ENCODE measurements at places on chromosomes 7 and 10. TPM values are rescaled to one million over a fixed set of nuclear protein-coding genes. Genes with fewer than 3 reads are reported as not detected.

GRCh38 chr10:132406181-132406580 lies 9.2 kb downstream of the PWWP2B start:
- peaks cover 8% of the 10 kb centered on the region for H3K4me1 ChIP-seq
- H3K36me3 ChIP-seq, result peaks cover 1% of the 10 kb centered on the region
- no peak for DNase-seq
- H3K27me3 ChIP-seq, result no peaks in the 10 kb centered on the region
- no peak overlapping the region for H3K27ac ChIP-seq

- H3K4me3 ChIP-seq, result no peak overlapping the region
- no peaks in the 10 kb centered on the region for H3K4me1 ChIP-seq
- H3K27me3 ChIP-seq, result peaks cover 35% of the 10 kb centered on the region
- DNase-seq, result no peak
These were observed 147.7 kb upstream of the AKR1E2 start for GRCh38 chr10:4678023-4678950.

DNA sequence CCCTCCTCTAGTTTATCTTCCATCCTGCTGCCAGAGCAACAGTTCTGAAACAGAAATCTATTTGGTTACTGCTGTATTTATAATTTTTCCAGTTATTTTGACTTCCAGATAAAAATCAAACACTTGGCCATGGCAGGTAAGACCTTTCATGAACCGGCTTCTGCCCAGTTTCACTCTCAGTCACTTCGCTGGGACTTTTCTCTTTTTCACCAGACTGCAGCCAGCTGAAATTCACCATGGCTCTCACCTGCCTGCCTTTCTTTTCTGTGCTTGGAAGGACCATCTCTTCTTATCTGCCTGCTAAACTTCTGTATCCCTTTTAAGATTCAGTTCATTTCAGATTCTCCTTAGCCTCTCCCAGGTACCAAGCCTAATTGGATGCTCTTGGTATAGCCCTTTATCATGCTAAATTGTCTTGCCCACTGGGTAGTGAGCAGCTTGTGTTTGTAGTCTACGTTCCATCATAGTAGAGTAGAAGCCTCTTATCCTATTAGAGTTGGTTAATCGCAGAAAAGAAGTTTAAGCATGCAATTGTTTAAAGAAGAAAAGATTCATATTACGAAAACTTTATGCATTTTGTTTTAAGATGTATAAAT lies 71.7 kb downstream of the TAF3 start:
- H3K27me3 ChIP-seq, result no peaks in the 10 kb centered on the region
- no peak for DNase-seq
- peaks cover 6% of the 10 kb centered on the region for H3K4me1 ChIP-seq
- H3K4me3 ChIP-seq, result no peak overlapping the region
- peaks cover 4% of the 10 kb centered on the region for H3K36me3 ChIP-seq
- no peak overlapping the region for H3K27ac ChIP-seq

The TMEM176B gene
- total RNA-seq, result 0.82 TPM

DNA sequence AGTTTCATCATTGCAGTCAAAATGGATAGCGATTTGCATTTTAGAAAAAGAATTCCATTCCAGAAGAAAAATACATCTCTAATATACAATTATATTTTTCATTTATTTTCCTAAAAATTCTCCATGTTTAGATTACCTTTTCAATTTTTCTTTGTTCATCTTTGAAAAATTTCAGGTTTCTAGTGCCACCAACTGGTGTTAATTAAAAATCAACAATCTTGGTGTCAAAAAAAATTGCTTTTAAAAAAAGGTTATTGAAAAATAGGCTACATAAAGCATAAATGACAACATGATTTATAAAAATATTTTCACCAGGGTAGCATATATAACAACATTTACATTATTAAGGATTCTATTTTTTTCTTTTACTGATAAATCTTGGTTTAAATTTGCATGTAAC lies 53.0 kb downstream of the CCDC186 start:
- no peak overlapping the region for H3K27ac ChIP-seq
- no peak overlapping the region for H3K4me3 ChIP-seq
- DNase-seq, result no peak

The NKX2-3 gene
- not detected for total RNA-seq

DNA sequence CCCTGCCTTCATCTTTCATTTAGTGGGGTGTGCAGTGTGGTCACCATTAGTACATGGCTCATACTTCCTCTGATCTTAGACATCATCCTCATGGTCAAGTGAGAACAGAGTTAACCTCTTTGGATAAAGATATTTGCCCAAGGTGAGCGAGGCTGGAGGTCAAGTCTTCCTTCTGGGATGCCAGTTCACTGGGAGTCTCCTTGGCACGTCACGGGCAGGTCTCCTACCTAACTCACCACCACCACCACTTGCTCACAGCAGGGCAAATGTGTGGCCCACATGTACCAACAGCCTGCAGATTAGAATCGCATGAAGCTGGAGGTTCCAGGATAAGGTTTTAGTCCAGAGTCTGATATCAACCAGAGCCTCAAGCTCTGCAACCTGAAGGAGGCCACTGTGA lies 164.6 kb downstream of the USP6NL start:
- peaks cover 13% of the 10 kb centered on the region for H3K27me3 ChIP-seq
- peaks cover 2% of the 10 kb centered on the region for H3K4me1 ChIP-seq
- no peaks in the 10 kb centered on the region for H3K36me3 ChIP-seq
- H3K27ac ChIP-seq, result no peak overlapping the region
- no peak for DNase-seq

DNA sequence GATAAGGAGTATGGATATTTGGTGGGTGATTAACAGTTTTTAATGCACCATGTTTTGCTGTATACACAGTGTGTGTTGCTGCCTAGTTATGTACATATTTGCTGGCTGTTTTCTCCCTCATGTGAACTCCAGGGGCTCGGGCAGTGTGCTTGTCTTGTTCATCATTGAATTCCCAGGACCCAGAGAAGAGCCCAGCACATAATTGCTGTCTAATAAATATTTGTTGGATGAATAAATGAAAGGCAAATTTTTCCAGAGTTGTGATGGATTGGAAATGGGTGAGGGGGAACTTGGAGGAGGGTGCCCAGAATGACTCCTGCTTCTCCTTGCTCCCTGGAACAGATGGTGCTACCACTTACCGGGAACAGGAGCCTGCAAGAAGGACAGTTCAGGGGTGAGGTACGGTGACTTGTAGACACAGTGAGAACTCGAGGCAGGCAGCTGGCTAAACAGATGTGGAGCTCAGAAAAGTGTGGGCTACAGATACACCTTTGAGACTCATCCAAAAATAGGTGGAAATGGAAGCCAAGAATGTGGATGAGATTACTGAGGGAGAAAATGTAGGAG lies 586.8 kb upstream of the MGMT start:
- no peak overlapping the region for H3K27ac ChIP-seq
- peaks cover 2% of the 10 kb centered on the region for H3K27me3 ChIP-seq
- DNase-seq, result no peak
- H3K36me3 ChIP-seq, result no peaks in the 10 kb centered on the region
- no peak overlapping the region for H3K4me3 ChIP-seq

GRCh38 chr10:126500185-126500584 lies 111.9 kb upstream of the ADAM12 start:
- H3K27ac ChIP-seq, result no peak overlapping the region
- H3K27me3 ChIP-seq, result no peaks in the 10 kb centered on the region
- no peaks in the 10 kb centered on the region for H3K36me3 ChIP-seq

- H3K36me3 ChIP-seq, result peaks cover 2% of the 10 kb centered on the region
- H3K4me1 ChIP-seq, result peaks cover 46% of the 10 kb centered on the region
- peak overlapping the region; percentile 88 for H3K4me3 ChIP-seq
- no peaks in the 10 kb centered on the region for H3K27me3 ChIP-seq
These were observed 1.3 kb downstream of the LDB1 start for GRCh38 chr10:102118867-102119266.

The OPN4 gene
- total RNA-seq, result not detected

DNA sequence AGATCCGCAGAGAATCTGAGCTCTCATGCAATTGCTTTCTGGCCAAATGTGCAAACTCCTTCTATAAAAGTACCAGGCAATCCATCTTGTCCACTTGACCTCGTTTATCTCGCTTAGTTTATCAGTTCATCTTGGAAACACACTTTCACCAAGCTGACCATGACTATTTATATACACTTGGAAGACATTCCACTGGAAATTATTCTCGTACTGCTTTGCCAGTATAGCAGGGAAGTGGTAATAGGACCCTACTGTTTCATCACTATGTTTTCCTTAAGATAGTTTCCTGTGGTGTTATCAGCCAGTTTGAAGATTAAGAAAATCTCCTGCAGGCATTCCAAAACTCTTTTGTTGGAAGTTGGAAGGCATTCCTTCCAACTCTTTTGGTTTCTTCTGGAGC lies 115.3 kb upstream of the FAM171A1 start:
- H3K4me1 ChIP-seq, result no peaks in the 10 kb centered on the region
- H3K27me3 ChIP-seq, result no peaks in the 10 kb centered on the region
- DNase-seq, result no peak
- no peaks in the 10 kb centered on the region for H3K36me3 ChIP-seq

GRCh38 chr7:77427996-77428603 lies 12.0 kb upstream of the GSAP start:
- H3K36me3 ChIP-seq, result peaks cover 1% of the 10 kb centered on the region
- peak overlapping the region; percentile 84 for H3K27ac ChIP-seq
- peak overlapping the region; percentile 69 for H3K4me3 ChIP-seq
- peaks cover 32% of the 10 kb centered on the region for H3K4me1 ChIP-seq

DNA sequence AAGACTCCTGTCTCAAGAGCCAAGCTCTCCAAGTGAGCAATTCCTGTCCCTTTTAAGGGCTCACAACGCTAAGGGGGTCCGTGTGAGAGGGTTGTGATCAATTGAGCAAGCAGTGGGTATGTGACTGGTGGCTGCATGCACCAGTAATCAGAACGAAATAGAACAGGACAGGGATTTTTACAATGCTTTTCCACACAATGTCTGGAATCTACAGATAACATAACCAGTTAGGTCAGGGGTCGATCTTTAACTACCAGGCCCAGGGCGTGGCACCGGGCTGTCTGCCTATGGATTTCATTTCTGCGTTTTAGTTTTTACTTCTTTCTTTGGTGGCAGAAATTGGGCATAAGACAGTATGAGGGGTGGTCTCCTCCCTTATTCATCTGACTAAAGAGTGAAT lies 54.9 kb upstream of the SP4 start:
- peaks cover 24% of the 10 kb centered on the region for H3K36me3 ChIP-seq
- no peak overlapping the region for H3K4me3 ChIP-seq
- H3K27me3 ChIP-seq, result no peaks in the 10 kb centered on the region
- peaks cover under 1% of the 10 kb centered on the region for H3K4me1 ChIP-seq
- no peak for DNase-seq

GRCh38 chr10:53135897-53136253 lies 363.3 kb upstream of the MBL2 start:
- no peak overlapping the region for H3K4me3 ChIP-seq
- H3K27me3 ChIP-seq, result no peaks in the 10 kb centered on the region
- no peaks in the 10 kb centered on the region for H3K4me1 ChIP-seq
- H3K36me3 ChIP-seq, result no peaks in the 10 kb centered on the region
- H3K27ac ChIP-seq, result no peak overlapping the region
